ENCODE measurements at places on chromosomes 12 and 14.

- no peaks in the 10 kb centered on the region for H3K4me1 ChIP-seq
- DNase-seq, result no peak
- H3K27me3 ChIP-seq, result peaks cover 3% of the 10 kb centered on the region
- no peak overlapping the region for H3K27ac ChIP-seq
Measured at GRCh38 chr14:81324011-81324410, 76.1 kb downstream of the STON2 start.

DNA sequence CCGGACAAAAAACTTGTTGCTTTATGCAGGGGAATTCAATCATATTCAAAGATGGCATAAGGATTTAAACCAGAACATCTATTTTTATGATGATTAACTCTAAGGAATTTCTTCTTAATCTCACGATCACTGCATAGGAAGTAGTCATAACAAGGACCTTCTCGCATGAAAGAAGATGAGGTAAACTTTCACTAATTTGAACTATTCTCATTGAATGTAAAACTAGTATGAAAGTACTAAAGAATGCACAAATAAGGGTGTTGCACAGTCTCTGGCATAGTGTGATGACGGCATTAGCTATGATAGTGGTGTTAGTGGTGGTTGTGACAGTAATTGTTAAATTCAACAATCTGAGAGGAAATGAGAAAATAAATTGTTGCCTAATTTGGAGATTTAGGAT lies 280.0 kb downstream of the SLC6A15 start:
- H3K27ac ChIP-seq, result no peak overlapping the region
- H3K4me3 ChIP-seq, result no peak overlapping the region
- no peaks in the 10 kb centered on the region for H3K4me1 ChIP-seq

- no peaks in the 10 kb centered on the region for H3K36me3 ChIP-seq
- no peak overlapping the region for H3K27ac ChIP-seq
- no peak for DNase-seq
- H3K4me1 ChIP-seq, result peaks cover 7% of the 10 kb centered on the region
Measured at GRCh38 chr12:90086281-90086680, 377.6 kb upstream of the ATP2B1 start.

GRCh38 chr12:65362234-65363031 lies 84.0 kb downstream of the MSRB3 start:
- no peaks in the 10 kb centered on the region for H3K27me3 ChIP-seq
- no peaks in the 10 kb centered on the region for H3K36me3 ChIP-seq
- no peaks in the 10 kb centered on the region for H3K4me1 ChIP-seq

DNA sequence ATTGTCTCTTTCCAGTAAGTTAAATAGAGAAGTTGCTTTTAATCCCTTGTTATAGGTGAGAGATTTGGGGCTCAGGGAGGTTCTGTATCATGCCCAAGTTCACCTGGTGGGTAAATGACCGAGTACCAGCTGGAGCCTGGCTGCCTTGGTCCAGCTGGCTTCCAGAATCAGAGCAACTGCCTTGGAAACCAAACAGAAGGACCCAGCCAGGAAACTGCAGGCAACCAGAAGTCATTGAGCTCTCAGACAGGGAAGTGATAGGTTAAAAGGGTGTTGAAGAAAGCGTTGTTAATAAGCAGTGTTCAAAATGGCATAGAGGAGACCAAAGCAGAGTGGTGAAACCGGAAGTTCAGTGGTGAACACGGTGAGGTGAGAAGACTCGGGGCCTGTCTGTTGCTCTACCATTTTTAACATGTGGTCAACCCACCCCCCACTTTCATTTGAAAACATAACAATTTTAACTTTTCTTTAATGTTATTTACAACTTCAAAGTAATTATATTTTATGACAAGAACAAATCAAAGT lies 54.9 kb downstream of the PLEKHG7 start:
- no peak overlapping the region for H3K4me3 ChIP-seq
- no peak for DNase-seq
- peaks cover 4% of the 10 kb centered on the region for H3K4me1 ChIP-seq
- H3K36me3 ChIP-seq, result no peaks in the 10 kb centered on the region
- no peak overlapping the region for H3K27ac ChIP-seq

DNA sequence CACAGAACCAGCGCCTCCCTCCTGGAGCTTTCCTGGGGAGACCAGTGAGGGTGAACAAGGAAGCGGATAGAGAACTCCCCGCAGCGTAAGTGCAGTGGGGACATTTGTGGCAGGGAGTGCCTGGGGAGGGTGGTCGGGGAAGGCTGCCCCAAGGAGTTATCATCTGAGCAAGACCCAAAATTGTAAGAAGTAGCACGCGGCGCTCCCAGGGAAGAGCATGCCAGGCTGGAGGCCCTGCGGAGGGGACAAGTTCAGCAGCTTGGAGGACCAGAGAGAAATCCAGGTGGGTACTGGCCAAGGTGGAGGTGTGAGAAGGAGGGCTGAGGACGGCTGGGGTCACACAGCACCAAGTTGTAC lies 46.2 kb upstream of the RIMBP2 start:
- no peaks in the 10 kb centered on the region for H3K27me3 ChIP-seq
- no peaks in the 10 kb centered on the region for H3K36me3 ChIP-seq
- H3K4me1 ChIP-seq, result peaks cover 15% of the 10 kb centered on the region
- DNase-seq, result no peak
